ENCODE measurements at places on chromosomes 12 and 14. TPM values are rescaled to one million over a fixed set of nuclear protein-coding genes. Genes with fewer than 3 reads are reported as not detected.

The TAS2R9 gene
- not detected for total RNA-seq

The RTN1 gene
- total RNA-seq = not detected

The IRF9 gene
- 153 TPM for total RNA-seq

The SLC6A12 gene
- total RNA-seq = not detected

The SVOP gene
- not detected for total RNA-seq

The TEX52 gene
- not detected for total RNA-seq

The DENR gene
- total RNA-seq = 48.6 TPM

DNA sequence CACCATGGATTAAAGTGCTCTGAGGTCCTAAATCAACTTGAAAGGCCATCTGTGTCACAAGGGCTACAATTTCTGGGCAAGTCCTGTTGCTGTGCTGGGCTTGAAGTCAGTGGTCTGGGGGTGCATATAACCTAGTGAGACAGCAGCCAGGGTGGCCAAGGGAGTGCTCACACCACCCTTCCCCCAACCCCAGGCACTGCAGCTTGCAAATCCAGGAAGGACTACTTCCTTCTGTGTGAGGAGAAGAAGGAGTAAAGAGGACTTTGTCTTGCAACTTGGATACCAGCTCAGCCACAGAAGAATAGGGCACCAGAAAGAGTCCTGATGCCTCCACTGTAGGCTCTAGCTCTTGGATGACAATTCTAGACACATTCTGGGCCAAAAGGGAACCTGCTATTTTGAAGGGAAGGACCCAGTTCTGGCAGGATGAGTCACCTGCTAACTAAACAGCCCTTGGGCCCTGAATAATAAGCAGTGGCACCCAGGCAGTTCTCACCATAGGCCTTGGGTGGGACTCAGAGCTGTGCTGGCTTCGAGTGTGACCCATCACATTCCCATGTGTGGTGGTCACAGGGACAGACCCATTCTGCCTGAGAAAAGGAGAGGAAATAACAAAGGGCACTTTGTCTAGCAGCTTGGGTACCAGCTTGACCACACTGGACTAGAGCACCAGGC lies 32.6 kb upstream of the DHRS7 start:
- peak; percentile 63 for DNase-seq

DNA sequence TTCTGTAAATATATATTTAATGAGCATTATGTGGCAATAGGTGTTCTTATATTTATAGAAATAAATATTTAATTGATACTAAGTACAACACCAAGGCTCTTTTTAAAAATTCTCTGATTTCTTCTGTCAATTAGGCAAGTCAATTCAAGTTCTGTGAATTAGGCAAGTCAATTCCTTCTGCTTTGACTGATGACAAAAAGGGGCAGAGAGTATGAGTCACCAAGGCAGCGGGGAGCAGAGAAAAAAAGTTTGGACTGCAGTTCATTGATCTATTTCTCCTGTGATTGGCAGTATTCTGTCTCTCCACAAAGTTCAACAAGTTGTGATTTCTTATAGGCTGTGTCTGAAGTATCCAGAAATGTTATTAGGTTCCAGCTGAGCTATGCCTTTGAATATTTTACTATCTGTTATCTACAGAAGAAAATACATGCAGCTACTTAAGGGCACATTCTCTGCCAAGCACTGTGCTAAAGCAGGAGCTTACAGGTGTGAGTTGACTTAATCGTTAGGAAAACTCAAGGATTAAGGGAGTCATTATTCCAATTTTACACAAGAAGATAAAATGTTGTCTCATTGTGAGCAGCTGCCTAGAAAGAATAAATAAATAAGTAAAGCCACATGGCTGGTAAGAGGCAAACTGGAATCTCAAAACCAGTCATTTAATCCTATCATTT lies 206.4 kb upstream of the ALG10B start:
- no peak for DNase-seq

DNA sequence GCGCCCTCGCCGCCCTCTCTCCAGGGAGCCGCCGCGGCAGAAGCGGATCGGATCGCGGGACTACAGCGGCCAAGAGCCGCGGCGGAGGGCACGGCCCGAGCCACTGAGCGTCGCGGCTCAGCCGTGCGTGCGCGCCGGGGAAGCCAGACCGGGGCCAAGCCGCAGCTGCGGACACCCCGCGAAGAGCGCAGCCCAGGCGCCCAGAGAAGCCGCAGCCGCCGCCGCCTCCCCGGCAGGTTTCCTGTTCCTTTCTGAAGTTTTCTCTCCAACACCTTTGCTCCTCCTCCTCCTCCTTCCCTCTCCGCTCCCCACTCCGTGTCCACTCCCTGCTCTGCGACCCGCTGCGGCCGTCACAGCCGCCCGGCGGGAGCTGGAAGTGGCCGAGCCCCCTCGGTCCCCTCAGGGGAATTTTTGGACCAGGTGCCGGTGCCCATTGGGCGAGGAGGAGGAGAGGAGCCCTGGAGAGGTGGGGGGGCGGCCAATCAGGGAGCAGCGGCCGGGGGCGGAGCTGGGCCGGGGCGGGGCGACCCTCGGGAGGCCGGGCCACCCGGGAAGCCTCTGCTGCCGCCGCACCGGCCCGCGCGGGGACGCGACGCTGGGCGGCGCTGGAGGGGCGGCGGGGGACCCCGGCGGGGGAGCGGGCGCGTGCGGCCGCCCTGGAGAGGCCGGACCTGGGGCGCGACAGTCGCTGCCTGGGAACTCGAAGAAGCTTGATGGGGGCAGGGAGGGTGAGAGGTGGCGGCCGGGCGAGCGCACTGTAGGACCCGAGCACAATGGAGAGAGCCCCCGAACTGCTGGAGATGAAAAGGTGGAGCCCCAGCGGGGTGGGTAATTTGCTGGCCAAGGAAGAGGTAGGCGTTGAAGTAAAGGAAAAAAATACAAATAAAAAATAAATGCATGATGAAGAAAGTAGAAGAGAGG lies at the start of gene ITPR2:
Gene ITPR2 (minus strand): TSS at position 373 of the 921 bp plus-strand sequence. CDS start 413 bp downstream, outside the sequence.
- peak; percentile 95 for DNase-seq

GRCh38 chr14:81831128-81831820 lies 297.6 kb upstream of the SEL1L start:
- no peak for DNase-seq

- peak; percentile 61 for DNase-seq
These were observed 386.2 kb downstream of the DIO2 start for GRCh38 chr14:79825046-79825521.

GRCh38 chr12:104304261-104305009 lies 896 bp downstream of the EID3 start:
- no peak for DNase-seq

- peak; percentile 99 for DNase-seq
These were observed 67.8 kb downstream of the HMGA2 start for GRCh38 chr12:65891987-65892481.

GRCh38 chr14:74616507-74616906 lies 4.5 kb upstream of the LTBP2 start:
- peak; percentile 90 for DNase-seq

DNA sequence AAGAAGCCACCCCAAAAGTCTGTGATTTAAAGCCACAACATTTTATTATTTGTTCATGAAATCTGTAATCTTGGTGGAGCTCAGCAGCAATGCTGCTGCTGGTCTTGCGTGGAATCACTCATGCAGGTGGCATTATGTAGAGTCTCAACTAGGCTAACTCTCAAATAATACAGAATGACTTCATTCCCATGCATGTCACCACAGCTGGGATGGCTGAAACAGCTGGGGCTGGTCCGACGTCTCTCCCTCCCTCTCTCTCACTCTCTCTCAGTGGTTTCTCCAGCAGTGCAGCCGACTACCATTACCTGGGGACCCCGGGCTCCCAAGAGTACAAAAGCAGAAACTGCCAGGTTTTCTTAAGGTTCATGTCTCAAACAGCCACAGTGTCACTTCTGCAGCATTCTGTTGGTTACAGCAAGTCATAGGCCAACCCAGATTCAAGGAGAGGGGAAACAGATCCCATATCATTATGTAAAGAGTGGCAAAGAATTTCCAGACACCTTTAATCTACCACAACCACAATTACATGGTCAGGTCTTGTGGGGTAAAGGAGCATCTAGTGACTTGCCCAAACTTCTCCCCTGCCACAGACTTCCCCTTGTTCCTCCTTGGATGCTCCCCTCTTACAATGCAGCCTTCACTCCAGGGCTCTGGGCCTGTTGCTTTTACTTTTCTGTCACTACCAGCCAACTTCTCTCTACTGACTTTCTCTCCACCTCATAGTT lies 192.0 kb upstream of the HMGA2 start:
- DNase-seq = no peak

- no peak for DNase-seq
These were observed 7.7 kb downstream of the SNAPC1 start for GRCh38 chr14:61769893-61770292.

GRCh38 chr12:111407377-111408115 lies 1.8 kb downstream of the SH2B3 start:
- DNase-seq = no peak

DNA sequence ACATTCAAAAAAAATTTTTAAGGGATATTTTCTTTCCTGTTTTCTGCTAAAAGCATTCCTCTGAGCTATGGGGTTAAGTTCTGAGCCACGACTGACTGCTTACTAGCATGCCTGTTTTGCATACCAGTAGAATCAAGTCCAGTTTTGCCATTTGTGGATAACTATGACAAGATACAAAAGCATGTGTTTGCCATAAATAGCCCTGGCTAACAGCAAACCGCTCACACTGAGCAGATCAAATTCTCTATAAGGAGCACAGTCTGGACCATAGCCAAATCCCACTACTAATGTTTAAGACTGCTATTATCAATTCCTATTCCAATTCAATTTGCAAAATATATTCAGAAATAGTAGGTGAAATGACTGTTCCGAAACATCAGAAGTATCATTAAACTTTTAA lies 3.2 kb downstream of the CFL2 start:
- peak; percentile 79 for DNase-seq

DNA sequence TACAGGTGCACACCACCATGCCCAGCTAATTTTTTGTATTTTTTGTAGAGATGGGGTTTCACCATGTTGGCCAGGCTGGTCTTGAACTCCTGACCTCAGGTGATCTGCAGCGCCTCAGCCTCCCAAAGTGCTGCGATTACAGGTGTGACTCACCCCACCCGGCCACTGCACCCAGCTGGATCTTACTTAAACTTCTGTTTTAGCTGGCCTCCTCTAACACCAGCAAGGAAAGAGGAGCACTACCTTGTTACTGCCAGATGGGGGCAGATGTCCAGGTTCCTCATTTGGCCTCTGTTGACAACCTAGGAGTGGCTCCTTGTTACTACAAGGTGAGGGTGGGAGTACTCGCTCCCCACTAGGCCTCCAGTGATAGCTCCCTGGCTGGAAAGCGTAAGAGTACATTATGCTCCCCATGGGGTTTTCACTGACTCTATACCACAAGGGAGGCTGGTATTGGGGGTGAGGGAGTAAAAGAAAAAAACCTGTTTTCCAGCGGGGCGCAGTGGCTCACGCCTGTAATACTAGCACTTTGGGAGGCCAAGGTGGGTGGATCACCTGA lies 13.2 kb upstream of the ARF6 start:
- DNase-seq = peak; percentile 69

DNA sequence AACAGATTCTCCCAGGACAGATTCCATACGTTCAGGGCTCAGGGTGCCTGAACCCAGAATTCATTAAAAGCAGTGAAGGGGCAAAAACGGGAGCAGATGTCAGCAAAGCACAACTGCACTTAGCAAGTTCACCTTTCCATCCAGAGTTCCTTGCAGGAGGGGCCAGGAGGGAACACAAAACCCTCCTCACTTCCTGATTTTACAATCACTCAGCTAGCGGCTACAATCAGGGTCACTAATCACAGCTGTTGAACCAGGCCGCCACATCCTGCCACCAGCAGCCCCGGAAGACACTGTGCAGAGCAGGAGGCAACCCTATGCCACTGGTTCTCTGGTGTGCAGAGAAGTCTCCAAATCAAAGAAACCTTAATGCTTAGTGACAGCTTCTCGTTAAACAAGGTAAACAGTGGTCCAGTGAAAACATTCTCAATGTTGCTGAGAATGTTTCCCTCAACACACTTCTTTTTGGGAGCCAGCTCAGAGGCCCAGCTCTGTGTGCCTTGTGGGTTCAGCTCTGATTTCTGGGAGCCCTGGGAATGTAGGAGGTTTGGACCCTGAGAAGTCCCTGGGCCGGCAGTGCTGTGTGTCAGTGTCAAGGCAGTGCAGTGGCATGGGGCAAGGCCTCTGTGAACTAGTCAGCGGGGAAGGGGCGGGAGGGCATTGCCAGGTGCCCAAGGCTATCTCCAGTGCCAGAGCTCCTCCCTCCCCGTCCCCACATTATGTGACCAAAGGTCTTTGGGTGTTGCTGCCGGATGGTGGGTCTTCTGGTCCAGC lies 54.5 kb downstream of the VCPKMT start:
- DNase-seq = peak; percentile 84

DNA sequence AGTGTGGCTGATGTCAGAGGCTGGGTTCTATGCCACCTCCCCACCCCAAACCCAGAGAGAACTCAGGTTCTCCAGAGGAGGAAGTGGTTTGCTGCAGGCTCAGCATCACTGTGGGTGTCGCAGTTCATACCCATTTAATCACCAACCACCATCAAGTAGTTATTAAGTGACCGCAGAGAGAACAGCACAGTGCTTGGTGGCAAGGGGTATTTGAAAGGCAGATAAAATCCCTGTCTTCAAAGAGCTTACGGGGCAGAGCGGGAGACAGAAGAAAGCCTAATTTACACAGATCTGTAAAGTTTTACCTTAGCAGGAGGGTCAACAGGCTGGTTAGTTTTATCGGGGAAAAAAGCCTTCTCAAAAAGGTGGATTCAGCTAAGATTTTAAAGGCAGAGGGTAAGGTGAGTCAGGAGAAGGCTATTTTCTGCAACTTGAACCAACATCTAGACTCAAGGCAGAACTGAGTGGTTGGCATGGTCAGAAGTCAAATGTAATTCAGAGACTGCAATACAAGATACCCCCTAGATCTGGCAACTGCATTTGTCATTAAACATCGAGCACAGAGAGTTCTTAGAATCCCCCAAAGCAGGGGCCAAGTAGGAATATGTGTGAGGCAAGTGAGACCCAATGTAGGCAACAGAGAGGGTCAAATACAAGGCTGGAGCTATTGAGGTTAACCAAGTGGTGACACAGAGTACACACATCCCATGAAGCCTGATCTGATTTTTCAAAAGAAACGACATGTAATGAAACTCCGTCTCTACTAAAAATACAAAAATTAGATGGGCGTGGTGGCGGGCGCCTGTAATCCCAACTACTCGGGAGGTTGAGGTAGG lies 13.2 kb downstream of the PXN start:
- no peak for DNase-seq

DNA sequence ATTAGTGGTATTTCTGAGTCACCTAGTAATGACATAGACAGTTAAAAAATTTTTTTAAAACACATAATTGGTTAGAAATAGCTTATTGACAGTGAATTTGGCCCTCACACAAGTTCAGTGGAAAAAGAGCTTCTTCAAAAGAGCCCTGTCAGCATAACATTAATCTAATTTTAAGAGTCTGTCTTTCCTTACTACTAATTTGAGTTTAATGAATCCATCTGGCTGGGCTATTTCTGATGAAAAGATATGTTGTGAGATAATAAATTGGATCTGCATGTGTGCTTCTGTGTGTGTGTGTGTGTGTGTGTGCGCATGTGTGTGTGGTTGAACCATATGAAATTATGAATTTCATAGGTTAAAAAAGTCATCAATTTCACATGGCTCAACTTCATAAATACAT lies 1045.2 kb downstream of the FLRT2 start:
- DNase-seq = no peak

DNA sequence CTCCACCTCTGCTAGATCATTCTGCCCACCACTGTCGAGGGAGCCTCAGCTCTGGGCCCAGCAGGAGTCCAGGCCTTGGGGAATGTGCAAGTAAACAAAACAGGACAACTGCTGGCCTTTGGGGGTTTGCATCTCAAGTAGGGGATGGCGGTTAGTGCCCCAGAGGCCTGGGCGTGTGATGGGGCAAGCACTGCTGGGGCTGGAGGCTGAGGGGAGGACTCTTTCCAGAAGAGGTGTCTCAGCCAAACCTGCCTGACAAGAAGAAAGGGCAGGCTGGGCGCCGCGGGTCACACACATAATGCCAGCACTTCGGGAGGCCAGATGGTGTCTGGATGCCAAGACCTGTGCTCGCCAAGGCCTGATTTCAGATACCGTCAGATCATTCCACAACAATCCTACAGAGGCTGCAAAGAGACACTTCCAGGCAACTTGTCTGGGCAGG lies 8.6 kb upstream of the ALDH2 start:
- DNase-seq = peak; percentile 61

Data from M059J (cell line).